ENCODE measurements at places on chromosomes 2 and 18.

- no peak for DNase-seq
Observed at GRCh38 chr2:3336844-3337243, 40.8 kb downstream of the EIPR1 start.

DNA sequence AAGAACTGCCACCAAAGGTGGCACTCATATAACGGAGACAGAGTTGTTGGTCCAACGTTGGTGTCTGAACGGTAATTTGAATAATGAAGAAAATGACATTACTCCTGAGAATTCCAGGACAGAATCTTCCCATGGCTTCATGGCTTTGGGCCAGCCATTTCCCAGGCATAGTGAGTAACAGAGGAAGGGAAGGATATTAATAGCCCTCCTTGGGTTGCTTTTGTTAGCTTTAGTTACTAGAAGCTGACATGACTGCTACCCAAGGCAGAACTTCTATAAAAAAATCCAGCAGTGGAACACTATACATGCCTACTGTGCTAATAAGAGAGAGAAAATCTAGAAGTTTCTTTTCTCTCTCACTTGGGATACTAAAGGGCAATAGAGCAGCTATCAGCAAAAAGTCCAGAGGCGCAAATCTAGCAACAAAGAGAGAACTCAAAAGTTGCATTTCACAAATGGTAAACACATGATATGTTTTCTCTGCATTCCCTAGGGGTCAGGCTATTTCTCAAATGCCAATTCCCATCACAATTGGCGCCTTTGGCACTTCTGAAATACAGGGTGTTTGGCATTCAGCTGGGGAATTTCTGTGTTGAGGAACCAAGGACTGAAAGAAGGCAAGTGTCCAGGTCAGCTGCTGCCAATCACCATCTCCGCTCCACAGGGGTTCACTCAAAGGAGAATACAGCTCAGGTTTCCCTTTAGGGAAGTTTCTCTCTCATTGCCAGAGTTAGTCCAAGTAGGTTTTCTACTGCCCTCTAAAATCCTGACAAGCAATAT is 160.8 kb upstream of the KYNU start:
- peak; percentile 68 for DNase-seq

- DNase-seq = no peak
Observed at GRCh38 chr2:239816576-239817467, 208.3 kb downstream of the NDUFA10 start.

DNA sequence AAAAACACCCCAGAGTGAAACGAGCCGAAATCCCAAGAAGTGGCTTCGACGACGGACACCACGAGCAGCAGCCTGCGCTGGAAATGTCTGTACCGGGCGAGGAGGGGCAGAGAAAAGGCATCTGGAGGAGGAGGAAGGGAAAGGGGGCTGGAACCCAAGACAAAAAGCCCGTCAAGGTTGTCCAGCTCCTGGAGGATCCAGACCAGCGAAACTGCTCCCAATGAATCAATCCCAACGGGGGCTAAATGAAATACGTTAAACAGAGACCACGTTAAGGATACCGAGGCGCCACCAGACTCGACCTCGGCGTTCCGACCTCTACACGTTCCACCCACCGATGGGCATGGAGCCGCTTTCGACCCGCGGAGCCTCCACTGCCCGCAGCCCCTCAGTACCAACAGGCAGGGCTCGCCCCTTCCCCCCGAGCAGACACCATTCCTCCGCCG is 400 bp downstream of the CCDC88A start:
- DNase-seq = no peak

- DNase-seq = no peak
Observed at GRCh38 chr18:32439241-32439640, 31.4 kb downstream of the GAREM1 start.

GRCh38 chr2:151363709-151364108 is 6.3 kb downstream of the TNFAIP6 start:
- DNase-seq = no peak

DNA sequence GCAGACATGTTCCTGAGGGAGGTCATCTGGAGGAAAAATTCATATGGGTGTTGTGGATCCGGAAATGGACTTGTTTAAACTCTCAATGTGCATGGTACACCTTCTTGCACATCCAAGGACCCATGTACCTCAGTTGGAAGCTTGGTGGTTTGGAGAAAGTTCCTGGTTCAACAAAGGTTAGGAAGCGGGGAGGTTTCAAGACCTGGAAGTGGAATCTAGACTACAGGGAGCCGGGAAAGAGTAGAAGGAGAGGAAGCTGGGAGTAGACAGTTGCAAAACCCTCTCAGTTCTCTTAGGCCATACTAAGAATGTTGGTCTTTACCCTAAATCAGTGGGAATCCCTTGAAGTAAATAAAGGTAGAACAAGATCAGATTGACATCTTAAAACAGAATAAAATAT is 209.8 kb upstream of the SPOPL start:
- no peak for DNase-seq

DNA sequence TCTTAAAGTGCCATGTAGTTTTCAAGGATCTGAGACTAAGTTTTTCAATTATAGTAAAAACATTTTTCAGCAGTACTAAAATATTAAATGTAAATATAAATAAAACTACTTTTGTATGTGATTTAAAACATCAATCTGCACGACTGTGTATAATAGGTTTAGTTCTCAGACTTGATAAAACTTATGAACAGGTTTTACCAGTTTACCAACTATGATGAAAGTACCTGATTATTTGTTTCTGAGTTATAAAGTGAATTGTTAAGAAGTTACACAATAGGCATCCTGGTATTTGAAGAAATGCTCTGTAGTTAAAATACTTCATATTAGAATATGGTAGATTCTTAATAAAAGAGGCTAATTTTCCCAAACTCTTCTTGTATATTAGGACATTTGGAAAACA is 14.8 kb downstream of the RELCH start:
- DNase-seq = no peak

- DNase-seq = peak; percentile 52
Observed at GRCh38 chr18:13813271-13813849, 10.6 kb upstream of the MC5R start.

- no peak for DNase-seq
Observed at GRCh38 chr2:229942671-229943070, 20.4 kb downstream of the FBXO36 start.

GRCh38 chr2:105081006-105081601 is 43.2 kb downstream of the MRPS9 start:
- no peak for DNase-seq

- no peak for DNase-seq
Observed at GRCh38 chr2:231604101-231604684, 11.5 kb downstream of the TEX44 start.

- peak; percentile 70 for DNase-seq
Observed at GRCh38 chr2:85066874-85067351, 66.3 kb upstream of the TCF7L1 start.

GRCh38 chr2:159209341-159210306 is 76.9 kb downstream of the WDSUB1 start:
- no peak for DNase-seq

DNA sequence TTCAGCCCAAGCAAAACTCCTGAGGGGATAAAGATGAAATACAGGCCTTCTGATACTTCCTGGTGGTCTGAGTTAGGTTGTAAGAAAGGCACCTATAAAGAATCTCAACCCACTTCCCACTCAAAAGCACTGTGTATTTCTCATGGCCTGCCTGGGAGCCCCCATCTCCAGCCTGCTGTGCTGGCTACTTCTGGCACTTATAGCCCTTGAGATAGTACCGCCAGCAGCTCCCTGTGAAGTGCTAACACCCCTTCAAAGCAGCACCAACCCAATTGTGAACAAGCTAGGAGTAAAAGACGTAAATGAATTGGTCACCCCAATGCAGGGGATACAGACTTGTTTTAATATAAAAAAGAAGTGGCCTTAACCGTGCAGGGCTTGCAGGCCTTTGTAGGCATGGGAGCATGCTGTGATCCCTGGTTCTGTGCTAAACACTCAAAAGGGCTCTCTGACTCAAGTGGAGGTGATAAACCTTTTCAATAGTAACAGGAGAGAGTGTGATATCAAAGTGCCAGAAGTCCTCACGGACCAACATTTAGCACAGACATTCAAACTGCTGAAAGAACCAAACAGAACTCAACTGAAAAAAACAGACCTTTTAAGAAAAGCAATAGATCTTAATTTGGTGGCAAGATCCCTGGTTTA is 80.8 kb downstream of the RTN4 start:
- DNase-seq = no peak

DNA sequence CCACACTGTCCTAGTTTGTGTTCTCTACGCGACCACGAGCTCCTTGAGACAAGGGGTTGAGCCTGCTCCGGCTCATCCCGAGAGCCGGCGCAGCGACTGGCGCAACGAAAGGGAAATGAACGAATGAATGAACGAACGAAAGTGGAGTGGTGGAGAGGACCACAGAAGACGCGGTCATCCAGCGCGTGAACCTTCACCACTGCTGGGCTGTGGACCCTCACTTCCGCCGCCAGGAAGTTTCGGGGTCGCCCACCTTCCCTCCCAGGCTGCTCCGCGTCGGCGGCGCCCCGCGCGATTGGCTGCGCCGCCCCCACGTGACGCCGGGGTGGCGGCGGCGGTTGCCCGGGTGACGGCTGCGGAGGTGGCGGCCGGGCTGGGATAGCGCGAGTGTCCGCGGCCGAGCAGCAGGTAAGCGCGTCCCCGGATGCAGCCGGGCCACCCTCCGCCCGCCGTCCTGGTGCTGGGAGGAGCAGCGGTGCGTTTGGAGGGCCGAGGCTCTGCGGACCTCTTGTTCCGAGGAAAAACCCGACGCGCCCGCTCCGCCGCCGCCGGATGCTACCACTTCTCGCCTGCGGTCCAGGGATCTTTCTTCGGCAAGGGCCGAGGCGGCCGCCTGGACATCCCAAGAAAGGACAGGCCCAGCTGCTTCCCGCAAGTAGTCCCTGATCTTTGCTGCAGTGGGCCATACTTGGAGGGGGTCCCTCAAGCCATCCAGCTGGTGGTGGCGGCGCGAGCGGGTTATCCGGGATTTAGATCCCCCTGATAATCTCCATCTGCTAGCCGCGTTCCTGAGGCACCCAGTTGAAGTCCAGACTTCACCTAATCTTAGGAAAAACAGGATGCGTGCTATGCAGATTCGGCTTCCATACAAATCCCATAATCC is at the start of gene ARMC9:
TSS of gene ARMC9 (plus strand) at position 341 of the 883 bp plus-strand sequence. CDS start 7,608 bp downstream, outside the sequence.
- DNase-seq = peak; percentile 69

DNA sequence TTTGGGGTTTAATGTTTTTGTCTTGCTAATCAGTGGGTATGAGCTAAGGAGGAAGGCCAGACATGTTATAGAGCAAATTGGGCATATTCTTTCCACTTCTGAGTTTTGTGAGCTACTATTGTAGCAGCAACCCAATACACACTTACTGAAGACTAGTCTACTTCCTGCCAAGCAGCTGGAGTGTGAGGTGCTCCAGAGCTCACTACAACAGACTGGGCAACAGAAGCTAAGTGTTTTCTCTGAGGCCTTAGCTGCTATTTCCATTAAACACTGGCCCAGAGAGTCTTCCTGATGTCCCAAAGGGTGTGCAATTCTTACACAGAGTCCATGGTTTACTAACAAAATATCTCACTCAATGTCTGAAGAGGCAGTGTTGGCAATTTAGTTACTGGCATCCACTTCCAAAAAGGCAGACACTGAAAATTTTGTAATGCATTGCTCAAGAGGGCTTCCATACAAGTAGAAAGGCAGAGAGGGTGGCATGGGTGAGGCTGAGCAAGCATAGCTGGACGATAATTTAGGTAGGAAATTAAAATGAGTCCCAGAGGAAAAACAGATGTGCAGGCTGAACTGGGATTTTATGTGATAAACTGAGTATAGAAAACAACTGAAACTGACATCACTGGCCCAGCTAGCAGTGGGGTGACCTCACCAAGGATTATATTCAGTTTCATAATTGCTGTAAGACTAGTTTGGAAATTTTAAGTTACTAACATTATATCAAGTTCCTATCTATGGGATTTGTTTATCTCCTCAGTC is 68.6 kb downstream of the ZC3H6 start:
- no peak for DNase-seq

GRCh38 chr2:31511376-31511775 is 69.4 kb downstream of the SRD5A2 start:
- DNase-seq = no peak

DNA sequence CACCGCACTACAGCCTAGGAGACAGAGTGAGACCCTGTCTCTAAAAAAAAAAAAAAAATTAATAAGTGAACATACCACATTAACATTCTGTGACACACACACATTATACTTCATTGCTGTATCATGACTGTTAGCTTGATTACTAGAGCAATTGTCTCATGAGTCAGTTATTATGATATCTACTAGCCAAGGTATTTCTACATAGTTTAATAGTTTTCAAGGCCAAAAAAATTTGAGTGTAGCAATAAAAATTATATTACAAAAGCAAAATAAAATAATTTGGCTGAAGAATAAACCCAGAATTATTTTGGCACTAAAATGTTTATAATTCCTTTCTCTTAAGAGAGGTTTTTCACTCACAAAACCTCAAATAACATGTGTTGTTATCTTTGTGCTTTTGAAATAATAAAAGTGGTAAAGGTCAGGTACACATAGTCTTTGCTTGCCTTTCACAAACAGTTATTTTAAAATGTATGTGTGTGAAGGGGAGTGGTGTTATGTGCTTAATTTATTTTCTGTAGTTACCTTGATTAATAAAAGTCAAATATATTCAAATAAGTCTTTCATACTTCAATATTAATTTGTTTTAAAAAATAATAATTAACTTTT is 136.9 kb upstream of the SPOPL start:
- DNase-seq = no peak

DNA sequence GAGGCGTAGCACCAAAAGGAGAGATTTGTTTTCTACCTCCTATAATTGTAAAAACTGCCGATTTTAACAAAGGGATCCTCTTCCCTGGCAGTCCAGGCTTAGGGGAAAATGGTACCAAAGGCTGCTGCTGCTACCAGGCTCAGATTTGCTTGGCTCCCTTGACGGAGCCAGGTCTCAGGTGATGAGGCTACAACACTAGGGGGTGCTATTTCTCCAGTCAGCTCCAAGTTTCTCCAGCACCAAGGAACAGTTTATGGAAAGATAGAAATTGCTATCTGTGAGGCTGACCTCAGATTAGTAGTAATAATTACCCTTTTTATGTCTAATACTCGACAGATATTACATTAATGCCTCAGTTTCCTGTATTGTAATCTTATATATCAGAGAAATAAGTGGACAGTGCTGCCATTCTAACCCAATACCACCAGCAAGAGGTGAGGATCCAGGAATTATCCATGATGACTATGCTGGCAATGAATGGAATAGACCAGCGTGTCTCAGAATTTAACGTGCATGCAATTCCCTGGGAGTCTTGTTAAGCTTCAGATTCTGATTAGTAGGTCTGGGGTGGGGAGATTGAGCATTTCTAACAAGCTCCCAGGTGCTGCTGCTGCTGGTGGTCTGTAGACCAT is 111.3 kb downstream of the ESCO1 start:
- peak; percentile 56 for DNase-seq

- DNase-seq = no peak
Observed at GRCh38 chr2:39660612-39661236, 5.0 kb upstream of the TMEM178A start.

DNA sequence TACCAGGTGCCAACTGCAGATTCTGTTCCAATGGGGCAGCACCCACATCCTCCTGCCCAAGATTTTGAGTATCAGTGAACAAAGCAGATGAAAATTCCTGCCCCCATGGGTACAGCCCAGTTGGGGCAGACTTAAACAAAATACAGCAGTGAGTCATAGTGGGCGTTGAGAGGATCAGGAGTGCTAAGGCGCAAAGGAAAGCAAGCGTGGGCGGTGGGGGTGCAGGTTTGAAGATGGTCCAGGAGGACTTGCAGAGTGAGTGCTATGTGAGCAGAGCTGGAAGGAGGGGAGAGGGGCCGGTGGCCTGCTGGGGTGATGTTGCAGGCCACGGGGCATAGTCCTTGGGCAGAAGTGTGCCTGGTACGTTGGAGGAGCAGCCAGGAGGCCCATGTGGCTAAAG is 24.7 kb downstream of the STEAP3 start:
- no peak for DNase-seq
